ENCODE measurements at places on chromosomes 1 and 21. TPM values are rescaled to one million over a fixed set of nuclear protein-coding genes. Genes with fewer than 3 reads are reported as not detected.

The TRIM17 gene
- not detected for total RNA-seq

The NTMT2 gene
- not detected for total RNA-seq

The CDK18 gene
- total RNA-seq = 6.1 TPM

The C1QA gene
- 415 TPM for total RNA-seq

The SNRPE gene
- total RNA-seq = 53.7 TPM

The LMOD1 gene
- total RNA-seq = 31.6 TPM

The CAPN8 gene
- not detected for total RNA-seq

The SMIM1 gene
- 4.6 TPM for total RNA-seq

The FNDC7 gene
- total RNA-seq = not detected

The OR2T4 gene
- not detected for total RNA-seq

The AIRE gene
- total RNA-seq = not detected

The SYCP1 gene
- not detected for total RNA-seq

The FAM43B gene
- 0.48 TPM for total RNA-seq

The LIPI gene
- not detected for total RNA-seq

The DHRS3 gene
- 214 TPM for total RNA-seq
